SK-N-SH (cell line): ENCODE measurements at places on chromosomes 1 and 21.

GRCh38 chr1:154813300-154813816, 56.7 kb downstream of the KCNN3 start:
- no peaks in the 10 kb centered on the region; the same call in 1 of the 2 replicates for H3K27me3 ChIP-seq
- H3K27ac ChIP-seq: no peak overlapping the region
- no peak for DNase-seq
- no peaks in the 10 kb centered on the region for H3K36me3 ChIP-seq

- DNase-seq: no peak
- H3K27me3 ChIP-seq: no peaks in the 10 kb centered on the region
- H3K27ac ChIP-seq: peak overlapping the region; percentile 90
- H3K4me3 ChIP-seq: peak overlapping the region; percentile 51
Measured at GRCh38 chr1:10387677-10388386, 11.0 kb upstream of the PGD start.

DNA sequence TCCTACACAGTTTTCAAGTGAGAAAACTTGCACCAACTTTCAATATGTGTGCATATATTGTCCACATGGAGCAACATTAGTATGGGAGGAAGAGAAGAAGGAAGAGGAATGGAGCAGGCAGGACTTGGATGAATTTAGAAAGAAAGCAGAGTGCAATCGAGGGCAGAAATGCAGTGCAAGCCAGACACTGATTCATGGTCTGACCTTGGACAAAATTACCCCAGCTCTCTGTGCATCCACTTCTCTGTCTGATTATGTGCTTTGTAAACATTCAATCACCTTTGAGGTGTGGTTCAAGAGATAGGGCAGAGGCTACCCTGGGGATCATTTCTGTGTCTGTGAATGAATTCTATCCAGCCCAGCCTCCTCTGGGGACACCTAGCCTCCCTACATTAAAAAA, 265.2 kb downstream of the TNR start:
- H3K4me1 ChIP-seq: no peaks in the 10 kb centered on the region
- no peak for DNase-seq
- no peaks in the 10 kb centered on the region for H3K27me3 ChIP-seq

GRCh38 chr21:25326181-25326580, 281.1 kb downstream of the MRPL39 start:
- no peak for DNase-seq
- no peaks in the 10 kb centered on the region for H3K36me3 ChIP-seq
- no peak overlapping the region for H3K4me3 ChIP-seq
- peaks cover 4% of the 10 kb centered on the region for H3K4me1 ChIP-seq
